T-cell (primary cell): ENCODE measurements at places on chromosomes 2 and 18.

GRCh38 chr18:79784071-79784913 is 13.4 kb upstream of the KCNG2 start:
- no peak for DNase-seq

DNA sequence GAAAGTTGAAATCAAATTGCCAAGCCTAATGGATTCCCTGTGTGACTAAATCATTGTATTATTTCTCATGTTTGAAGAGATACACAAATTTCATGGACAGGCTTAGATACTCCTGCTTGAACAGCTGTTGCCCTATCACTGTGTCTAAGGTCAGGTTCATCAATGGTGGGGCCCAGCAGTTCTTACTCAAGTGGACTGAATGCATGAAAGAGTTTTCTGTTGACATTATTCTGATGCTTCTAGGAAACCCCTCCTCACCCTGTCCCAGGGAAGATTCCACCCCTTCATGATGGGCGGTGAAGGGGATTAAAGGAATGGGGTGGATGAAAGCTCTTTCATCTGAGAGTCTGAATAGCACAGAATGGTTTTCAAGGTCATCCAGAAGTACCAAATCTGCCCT is 148.8 kb downstream of the INO80D start:
- no peak for DNase-seq

- no peak for DNase-seq
Measured at GRCh38 chr18:377088-377487, 109.2 kb upstream of the THOC1 start.

DNA sequence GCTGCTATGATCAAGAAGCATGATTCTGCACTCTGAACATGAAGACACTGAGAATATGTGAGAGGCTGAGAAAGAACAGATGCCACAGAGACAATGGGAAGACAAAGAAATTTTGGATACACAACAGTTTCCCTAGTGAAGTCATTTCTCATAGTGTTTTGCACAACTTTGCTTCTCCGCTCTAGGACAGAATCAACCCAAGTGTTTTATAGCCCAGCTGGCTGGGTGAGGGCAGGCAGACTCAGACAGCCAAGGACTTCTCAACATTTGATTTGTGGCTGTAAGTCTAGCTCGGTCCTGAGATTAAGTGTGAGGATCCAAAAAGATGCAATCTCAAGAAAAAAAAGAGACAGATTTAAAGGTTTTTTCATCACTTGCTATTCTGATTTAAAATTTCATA is 536.5 kb upstream of the CRIM1 start:
- DNase-seq: no peak

- DNase-seq: no peak
Measured at GRCh38 chr2:8380566-8380965, 301.3 kb upstream of the ID2 start.

DNA sequence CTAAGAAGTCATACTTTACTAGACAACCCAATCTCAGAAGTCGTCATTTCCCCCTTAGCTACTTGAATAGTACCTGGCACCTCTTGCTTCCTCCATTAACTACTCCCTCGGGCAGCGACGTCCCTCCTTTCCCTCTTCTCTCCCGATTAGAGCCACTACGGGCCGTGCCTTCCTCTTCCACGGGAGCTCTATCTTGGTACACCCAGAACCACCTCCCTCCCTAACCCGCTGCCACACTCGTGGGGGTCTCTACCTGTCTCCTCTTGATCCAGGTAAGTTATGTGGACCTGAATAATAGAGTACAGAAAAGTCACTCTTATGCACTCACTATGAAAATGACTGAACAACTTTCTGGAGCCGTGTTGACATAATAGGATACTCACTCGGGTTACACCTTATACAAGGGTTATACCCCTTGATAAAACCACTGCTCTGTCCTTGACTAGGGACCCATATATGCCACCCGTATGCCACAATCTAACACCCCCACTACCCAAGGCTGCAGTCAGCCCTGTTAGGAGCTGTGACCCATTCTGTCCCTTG is 595 bp upstream of the HDHD2 start:
- DNase-seq: no peak

GRCh38 chr18:27136208-27136535 is 48.9 kb downstream of the CHST9 start:
- DNase-seq: no peak

GRCh38 chr2:14633061-14633460 is 544 bp downstream of the LRATD1 start:
- no peak for DNase-seq

- DNase-seq: no peak
Measured at GRCh38 chr18:56872140-56872539, 221.0 kb downstream of the WDR7 start.

DNA sequence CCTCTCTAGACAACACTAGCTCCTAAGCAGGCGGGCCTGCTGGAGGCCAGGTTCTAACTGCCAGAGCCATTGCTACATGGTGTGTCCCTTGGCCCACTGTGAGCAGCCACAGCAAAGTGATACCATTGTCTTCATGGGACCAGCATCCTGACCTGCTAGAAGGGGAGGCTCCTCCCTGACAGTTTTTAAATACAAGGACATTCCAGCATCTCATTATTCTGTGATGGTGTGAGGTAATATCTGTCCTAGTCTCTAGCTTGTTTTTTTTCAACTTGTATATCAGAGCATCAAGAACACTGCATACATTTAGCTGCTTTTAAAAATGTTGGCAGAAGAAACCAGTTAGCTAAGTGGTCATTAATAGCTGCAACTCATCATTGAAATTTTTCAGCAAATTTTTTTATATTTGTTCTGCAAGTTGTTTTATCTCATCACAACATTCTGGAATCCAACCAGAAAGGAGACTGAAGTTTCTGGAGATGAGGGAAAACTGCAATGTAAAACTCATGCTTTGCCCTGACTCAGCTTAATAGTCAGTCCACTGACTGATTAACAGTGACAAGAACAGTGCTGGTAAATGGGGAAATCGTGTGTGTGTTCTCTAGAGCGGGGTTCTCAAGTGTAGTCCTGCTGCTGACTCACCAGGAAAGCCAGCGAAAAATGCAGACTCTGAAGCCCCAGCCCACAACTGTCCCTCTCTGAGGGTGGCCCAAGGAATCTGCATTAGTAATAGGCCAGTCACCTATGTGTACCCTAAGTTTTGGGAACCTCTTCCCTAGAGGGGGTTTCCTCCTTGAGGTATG is 17.8 kb downstream of the MAPRE3 start:
- no peak for DNase-seq
